Muscle of leg (tissue), 16 donors: ENCODE measurements at places on chromosomes 1 and 21. TPM values are rescaled to one million over a fixed set of nuclear protein-coding genes. Genes with fewer than 3 reads are reported as not detected.

DNA sequence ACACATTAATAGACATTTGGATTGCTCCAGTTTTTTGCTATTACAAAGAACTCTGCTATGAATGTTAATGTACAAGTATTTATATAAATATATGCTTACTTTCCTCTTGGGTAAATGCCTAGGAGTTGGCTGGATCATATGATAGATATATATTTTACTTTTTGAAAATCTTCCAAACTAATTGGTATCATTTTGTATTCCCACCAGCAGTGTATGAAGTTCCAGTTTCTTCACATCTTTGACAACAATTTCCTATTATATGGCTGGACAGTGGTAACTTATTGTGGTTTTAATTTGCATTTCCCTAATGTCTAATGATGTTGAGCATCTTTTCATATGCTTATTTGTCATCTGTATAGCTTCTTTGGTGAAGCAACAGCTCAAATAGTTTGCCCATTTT is 23.8 kb upstream of the DIPK1A start:
- no peak for DNase-seq

OR2M7 gene
- not detected for polyA plus RNA-seq

RBM34 gene
- polyA plus RNA-seq, result 56.5 TPM

- DNase-seq, result no peak
Observed at GRCh38 chr1:202234331-202235002, 40.9 kb downstream of the LGR6 start.

DNA sequence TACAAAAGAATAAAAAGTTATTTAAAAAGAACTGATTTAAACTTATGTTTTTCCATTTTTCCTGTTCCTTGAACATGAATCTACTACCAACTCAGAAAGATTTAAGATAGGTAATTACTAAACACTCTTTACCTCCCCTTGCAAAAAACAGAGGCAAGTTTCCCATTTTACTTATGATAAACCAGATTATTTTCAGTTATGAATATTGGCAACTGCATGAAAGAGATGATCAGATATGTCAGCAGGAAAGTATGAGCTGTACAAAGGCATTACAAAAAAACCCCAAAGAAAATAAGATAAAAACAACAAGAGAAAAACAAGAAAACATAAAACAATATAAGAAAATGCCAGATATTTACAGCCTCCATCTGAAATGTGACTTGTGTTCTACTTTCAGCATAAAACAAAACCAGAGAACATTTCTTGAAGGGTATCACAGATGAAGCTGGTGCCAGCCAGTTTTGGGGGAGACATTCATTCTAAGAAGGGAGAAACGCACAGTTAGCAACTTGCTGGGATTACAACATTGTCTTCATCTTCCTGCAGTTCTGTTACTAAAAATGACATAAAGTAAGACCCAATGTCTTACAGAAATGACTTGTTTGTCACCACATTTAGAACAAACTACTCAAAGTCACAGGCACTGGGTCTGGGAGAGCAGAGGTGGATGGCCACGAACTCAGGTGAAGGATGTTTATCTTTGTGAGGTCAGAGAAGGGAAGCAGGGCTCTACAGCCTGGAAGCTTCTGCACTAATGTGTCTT is 19.1 kb downstream of the ZC3H12A start:
- no peak for DNase-seq

GRCh38 chr1:39754906-39755504 is 16.1 kb downstream of the OXCT2 start:
- DNase-seq, result no peak

DCST1 gene
- polyA plus RNA-seq, result 0.13 TPM

DNA sequence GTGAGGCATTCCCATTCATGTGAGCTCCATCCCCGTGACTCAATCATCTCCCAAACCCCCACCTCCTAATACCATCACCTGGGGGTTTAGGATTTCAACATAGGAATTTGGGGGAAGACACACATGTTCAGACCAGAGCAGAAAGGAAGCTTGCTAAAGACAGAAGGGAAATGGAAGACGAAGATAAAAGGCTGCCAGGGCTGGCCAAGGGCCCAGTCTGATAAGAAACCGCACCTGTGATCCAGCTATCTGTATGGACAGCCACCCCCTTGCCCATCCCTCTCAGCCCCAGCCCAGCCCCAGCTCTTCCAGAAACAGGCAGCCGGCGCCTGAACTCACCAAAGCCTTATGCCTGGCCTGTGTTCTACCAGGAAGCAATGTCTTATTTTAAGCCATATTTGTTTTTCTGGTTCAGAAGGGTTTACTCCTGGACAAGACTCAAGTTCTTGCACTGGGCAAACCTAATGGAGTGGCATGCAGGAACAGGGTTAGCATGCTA is 198.4 kb upstream of the VAMP3 start:
- DNase-seq, result no peak

DNA sequence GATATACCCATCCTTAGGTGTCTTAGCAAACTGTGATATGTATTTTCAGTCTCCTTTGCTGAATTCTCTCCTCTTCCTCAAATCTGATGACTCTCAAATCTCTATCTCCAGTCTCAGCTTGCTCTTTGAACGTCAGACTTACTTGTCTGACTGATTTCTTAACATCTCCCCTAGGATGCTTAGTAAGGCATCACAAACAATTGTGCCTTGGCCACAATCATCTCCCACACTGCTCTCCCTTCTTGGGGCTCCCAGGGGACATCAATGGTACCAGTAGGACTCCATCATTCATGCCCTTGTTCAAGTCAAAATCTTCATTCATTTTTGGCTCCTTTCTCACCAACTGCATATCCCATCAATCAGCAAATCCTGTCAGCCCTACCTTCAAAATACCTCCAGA is 42.0 kb downstream of the GNG12 start:
- DNase-seq, result no peak

DNA sequence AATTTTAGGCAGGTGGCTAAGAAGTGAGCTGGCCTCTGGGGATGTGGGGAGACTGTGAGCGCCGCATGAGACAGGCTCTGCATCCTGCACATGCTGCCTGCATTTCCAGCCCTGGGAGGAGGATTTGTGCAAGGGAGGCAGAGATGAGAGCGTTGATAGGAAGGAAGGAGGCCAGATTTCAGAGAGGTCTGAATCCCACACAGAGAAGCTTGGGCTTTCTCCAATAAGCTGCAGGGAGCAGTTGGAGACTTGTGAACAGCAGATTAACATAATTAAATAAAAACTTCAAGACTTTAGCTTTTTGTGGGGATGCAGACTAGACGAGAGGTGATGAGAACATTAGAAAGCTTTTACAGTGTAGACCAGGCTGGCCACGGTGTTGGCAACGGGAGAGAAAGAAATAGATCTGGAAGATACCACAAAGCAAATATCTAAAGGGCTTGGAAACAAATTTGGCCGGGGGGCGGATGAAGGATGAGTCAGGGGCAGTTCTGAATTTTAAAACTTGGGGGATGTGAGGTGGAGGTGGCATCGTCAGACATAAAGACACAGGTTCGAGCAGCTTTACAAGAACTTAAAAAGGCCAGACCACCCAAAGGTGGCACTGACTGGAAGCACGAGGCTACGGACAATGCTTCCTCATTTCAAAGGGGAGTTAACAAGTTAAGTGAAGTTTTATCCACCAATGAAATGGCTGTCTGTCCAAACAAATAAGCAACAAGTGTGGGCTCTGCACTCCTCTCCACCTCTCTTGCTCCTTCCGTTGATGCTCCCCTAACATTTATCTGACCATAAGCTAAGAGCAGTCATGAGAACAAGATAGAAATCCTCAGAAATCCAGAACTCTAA is 57.0 kb downstream of the HIVEP3 start:
- no peak for DNase-seq

DNA sequence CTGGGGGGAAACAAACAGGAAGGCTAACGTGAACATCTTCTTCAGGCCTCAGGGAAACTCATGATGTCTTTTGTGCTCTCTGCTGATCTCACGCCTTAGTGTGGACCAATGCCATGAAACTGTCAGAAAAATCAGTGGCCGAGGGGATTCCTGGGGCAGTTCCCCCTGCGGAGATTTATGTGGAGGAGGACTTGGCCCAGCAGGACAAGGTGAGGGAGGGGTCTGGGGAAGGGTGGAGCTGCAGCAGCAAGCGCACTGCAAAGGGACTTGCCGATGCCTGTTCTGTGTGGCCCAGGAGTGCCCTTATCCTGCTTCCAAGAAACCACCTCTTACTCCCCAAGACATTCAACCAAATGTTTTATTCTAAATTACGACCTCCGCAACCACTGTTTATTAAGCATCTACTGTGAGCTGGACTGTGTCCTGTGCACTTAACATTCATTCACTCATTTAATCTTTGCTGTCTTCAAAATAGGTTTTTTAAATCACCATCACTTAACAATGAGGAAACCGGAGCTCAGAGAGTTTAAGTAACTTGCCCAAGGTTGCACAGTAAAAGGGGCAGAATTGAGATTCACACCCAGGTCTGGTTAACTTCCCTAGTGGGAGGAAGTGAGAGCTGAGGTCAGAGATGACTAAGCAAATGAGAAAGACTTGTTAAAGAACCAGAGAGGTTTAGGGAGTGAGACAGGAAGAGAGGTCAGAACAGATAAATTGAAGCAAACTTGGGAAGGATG is 49.7 kb downstream of the FHAD1 start:
- no peak for DNase-seq
